CD4-positive, CD25-positive, alpha-beta regulatory T cell (primary cell): ENCODE measurements at places on chromosomes 5 and 9. TPM values are rescaled to one million over a fixed set of nuclear protein-coding genes. Genes with fewer than 3 reads are reported as not detected.
A peak's percentile ranks its signal among the peaks of the same experiment; 100 is the strongest.

Gene PLAC8L1
- polyA plus RNA-seq, result not detected

- DNase-seq, result peak; percentile 22
Measured at GRCh38 chr5:56951126-56951945, 587 bp downstream of the MIER3 start.

DNA sequence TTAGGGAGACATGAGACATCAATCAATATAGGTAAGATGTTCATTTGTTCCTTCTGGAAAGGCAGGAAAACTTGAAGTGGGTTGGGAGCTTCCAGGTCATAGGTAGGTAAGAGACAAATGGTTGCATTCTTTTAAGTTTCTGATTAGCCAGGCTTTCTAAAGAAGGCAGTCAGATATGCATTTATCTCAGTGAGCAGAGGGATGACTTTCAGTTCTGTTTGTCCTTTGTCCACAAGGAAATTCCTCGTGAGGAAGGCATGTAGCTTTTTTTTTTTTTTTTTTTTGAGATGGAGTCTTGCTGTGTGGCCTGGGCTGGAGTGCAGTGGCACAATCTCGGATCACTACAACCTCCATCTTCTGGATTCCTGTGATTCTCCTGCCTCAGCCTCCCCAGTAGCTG is 155.3 kb upstream of the ABCA1 start:
- no peak for DNase-seq

DNA sequence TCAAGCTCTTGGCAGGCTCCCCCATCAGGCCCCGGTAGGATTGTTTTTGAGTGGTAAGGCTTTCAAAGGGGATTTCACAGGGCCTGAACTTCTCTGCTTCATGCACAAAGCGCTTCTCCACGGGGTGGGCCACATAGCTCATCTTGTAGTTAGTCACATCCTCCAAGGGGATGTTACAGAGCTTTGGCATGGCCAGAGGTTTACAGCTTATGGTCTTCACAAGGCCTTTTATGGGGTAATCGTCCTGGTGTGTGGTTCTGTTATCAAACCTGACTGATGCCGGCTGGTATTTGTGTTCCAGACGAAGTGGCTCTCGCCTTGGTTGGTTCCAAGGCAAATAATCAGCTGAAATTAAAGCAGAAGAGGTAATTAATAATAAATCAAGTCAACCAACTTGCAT is 104.3 kb downstream of the SAXO1 start:
- no peak for DNase-seq

Gene HMMR
- 2.3 TPM for polyA plus RNA-seq

- peak; percentile 85 for DNase-seq
Measured at GRCh38 chr5:179806250-179807048, at the start of gene MGAT4B. Gene MGAT4B, minus strand, starts transcription at chr5:179806866. Its CDS starts 283 bp downstream, at chr5:179806583.

GRCh38 chr5:142522983-142523382 is 162.9 kb downstream of the FGF1 start:
- no peak for DNase-seq

DNA sequence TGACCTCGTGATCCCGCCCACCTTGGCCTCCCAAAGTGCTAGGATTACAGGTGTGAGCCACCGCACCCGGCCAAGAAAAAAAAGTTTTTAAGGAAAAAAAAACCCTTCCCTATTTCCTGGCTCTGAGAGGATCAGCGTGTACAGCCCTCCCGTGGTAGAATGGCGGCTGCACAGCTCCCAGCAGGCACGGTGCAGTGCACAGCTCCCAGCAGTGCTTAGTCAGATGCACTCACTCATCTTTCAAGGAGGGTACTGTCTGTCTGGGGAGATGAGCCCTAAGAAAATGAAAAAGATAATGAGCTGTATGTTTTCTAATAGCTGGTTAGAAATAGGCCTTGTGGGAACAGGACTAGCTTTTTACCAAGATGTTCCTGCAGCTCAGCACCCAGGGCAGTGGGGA is 36.7 kb upstream of the SLC2A8 start:
- DNase-seq, result no peak

- DNase-seq, result no peak
Measured at GRCh38 chr5:135501965-135502364, 33.8 kb downstream of the NEUROG1 start.

DNA sequence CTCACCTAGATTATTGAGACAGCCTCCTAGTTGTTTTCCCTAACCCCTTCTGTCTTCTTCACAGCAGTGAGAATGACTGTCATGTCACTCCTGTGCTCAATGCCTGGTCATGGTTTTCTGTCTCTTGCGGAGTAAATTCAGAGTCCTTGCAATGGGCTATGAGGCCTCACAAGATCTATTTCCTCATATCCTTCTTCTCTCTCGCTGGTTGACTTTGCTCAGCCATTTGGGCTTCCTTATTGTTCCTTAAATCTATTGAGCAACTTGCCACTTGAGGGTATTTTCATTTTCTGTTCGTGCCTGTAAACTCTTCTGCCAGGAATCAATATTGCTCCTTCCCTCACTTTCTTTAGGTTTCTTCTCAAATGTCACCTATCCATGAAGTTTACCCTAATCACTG is 9.0 kb downstream of the PPP3R2 start:
- no peak for DNase-seq

- DNase-seq, result no peak
Measured at GRCh38 chr5:73157414-73158303, 15.3 kb upstream of the TMEM174 start.

DNA sequence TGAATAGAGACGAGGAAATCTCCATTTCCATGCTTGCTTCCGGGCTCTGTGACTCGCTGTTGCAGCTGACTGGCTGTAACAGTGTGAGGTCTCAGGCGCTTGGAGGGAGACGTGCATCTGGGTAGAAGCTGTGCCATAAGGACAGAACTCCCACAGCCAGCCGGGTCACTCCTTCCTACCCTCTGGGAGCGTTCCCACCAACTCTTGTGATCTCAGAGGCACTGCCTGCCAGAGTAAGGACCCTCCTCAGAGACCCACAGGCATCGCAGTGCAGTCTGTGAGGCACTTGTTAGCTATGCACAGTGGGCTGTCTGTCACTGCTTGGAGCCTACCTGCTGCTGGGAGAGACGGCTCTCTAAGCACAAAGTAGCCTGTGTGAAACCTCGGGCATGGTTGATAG is 203.4 kb upstream of the SEMA6A start:
- no peak for DNase-seq

DNA sequence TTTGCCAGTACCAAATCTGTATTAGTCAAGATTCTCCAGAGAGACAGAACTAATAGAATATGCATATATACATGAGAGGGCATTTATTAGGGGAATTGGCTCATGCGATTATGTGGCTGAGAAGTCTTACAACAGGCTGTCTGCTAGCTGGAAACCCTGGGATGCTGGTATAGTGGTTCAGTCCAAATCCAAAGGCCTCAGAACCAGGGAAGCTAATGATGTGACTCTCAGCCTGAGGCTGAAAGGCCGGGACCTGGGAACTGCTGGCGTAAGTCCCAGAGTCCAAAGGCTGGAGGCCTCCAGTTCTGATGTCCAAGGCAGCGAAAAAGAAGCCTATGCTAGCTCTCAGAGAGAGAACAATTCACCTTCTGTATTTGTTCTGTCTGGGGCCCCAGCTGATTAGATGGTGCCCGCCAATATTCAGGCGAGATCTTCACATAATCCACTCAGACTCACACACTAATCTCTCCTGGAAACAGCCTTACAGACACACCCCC is 84.1 kb downstream of the KIAA1958 start:
- no peak for DNase-seq

DNA sequence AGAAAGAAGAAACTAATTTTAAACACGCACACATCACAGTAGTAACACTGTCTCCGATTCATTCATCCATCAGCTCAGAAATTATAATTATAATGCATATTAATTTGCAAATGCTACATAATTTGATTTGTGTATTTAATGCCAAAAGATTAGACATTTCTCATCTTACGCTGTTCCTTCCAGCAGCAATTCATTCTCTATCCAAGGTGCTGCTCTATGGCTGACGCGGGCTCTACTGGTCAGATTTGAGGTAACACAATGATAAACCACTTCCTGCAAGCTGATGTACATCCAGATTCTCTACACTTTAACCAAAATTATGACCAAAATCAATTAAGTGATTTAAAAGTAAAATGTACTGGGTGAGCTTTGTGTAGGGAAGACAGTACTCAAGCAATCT is 77.9 kb upstream of the ICE1 start:
- DNase-seq, result no peak

- no peak for DNase-seq
Measured at GRCh38 chr5:59362438-59362837, 531.1 kb downstream of the PDE4D start.

DNA sequence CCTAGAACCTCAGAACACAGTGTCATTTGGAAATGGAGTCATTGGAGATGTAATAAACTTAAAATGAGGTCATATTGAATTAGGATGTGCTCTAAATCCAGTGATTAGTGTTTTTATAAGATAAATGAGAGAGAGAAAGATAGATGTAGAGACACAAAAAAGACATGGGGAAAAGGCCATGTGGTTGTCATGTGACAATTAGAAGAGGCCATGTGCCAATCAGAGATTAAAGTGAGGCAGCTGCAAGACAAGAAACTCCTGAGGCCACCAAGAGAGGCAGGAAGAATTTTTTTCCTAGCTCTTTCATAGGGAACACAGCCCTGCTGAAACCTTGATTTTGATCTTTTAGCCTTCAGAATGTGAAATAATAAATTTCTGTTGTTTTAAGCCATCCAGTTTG is 1307.2 kb downstream of the PTPRD start:
- no peak for DNase-seq

DNA sequence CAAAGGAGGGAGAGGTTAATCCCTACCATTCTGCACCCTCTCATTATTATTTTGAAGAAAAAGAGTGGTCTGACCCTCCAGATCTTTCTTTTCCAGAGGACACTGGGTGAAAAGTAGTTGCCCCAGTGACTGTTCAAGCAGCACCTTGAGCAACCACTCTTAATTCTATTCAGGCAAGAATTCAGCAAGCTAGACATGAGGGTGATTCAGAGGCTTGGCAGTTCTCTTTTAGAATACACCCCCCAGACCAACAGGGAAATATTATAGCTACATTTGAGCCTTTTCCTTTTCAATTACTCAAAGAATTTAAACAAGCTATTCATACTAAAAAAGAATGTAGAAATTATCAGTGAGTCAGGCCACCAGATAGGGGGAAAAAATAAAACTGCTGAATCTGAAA is 178.3 kb downstream of the MRPS30 start:
- DNase-seq, result no peak

GRCh38 chr5:74123929-74124328 is 497.9 kb downstream of the ARHGEF28 start:
- no peak for DNase-seq

- DNase-seq, result no peak
Measured at GRCh38 chr5:180116077-180116999, 44.8 kb upstream of the RNF130 start.

- DNase-seq, result no peak
Measured at GRCh38 chr5:65185468-65185867, 296.3 kb downstream of the ADAMTS6 start.

- DNase-seq, result no peak
Measured at GRCh38 chr5:82820961-82821845, 256.0 kb downstream of the TMEM167A start.

GRCh38 chr5:74320526-74320925 is 320.0 kb downstream of the ENC1 start:
- no peak for DNase-seq

DNA sequence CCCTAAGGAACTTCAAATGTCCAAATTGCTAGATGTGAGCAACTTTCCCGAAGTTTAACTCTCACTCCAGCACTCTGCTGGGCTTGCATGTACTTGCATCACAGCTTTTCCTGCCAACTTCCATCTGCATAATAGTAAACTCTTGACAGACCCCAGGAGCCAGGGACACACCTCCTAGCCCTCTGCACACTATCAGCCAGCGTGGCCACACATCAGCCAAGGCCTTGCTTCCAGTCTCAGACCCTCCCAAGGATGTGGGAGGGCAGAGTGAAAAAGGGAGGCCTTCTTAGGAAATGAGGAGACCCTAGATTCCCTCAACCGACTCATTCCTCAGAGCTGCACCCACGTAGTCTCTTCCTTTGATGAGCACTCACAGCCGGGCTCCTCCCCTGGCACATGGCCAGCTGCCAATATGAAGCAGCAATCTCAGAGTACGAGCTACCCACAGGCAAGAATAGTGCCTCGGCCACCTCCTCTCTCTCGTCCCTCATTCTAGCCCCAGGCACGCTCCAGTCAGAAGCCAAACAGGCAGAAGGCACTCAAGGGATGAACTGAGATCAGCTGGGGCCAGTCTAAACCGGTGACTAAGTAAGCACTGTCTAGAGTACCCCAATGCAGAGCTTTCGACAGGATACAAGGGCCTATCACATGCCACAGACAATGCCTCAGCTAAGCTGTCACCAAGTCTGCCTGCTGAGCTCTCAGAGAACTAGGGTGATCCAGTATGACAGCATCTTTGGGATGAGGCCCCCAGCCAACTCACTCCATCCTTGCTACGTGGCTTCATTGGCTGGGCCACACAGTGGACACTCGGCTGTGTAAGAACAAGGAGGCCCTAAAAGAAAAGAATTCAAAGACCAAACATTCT is 2.3 kb downstream of the P4HA2 start:
- DNase-seq, result no peak

GRCh38 chr5:125756456-125756855 is 666.8 kb upstream of the GRAMD2B start:
- no peak for DNase-seq

Gene NKD2
- polyA plus RNA-seq, result not detected

GRCh38 chr5:148403344-148403743 is 19.6 kb downstream of the FBXO38 start:
- no peak for DNase-seq

GRCh38 chr9:81292056-81292805 is 397.1 kb downstream of the TLE1 start:
- no peak for DNase-seq

GRCh38 chr5:168377525-168377924 is 86.1 kb downstream of the WWC1 start:
- peak; percentile 62 for DNase-seq

- no peak for DNase-seq
Measured at GRCh38 chr5:139473105-139473504, 2.3 kb downstream of the SMIM33 start.

DNA sequence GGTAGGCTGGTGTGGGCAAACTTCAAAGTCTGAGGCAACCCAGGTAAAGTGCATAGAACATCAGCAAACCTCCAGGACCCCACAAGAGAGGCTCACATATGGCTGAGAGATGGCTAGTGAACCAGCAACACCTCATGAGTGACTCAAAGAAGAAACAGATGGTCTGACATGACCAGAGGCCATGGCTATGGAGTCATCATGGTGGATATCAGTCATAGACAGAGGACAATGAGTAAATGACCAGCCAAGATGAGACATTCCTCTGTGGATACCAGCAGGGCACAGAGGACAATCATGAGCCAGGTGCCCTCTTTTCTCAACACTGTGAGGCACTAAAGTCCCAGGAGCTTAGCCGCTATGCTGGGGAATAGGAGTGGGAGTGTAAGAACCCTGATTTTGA is 180.8 kb downstream of the RASEF start:
- no peak for DNase-seq

Gene GRXCR2
- not detected for polyA plus RNA-seq

Gene SLCO6A1
- polyA plus RNA-seq, result not detected

Gene SLC6A18
- not detected for polyA plus RNA-seq

DNA sequence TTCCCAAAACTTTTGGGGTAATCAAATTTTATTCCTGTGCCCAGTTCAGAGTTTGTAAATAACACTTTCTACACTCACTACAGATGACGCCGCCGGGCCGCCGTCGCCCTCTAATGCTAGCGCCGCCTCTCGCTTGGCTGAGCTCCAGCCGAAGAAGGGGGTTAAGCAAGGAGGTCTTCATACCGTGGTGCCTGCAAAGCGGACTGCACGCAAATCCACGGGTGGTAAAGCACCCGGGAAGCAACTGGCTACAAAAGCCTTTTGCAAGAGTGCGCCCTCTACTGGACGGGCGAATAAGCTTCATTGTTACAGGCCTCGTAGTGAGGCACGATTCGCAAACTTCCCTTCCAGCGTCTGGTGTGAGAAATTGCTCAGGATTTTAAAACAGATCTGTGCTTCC is 280.4 kb downstream of the MEF2C start:
- no peak for DNase-seq

Gene SELENOP
- not detected for polyA plus RNA-seq

Gene TRIM36
- polyA plus RNA-seq, result not detected
